ENCODE measurements at places on chromosomes 16 and 17.

- DNase-seq: no peak
Observed at GRCh38 chr16:56423584-56424403, 1.6 kb downstream of the AMFR start.

DNA sequence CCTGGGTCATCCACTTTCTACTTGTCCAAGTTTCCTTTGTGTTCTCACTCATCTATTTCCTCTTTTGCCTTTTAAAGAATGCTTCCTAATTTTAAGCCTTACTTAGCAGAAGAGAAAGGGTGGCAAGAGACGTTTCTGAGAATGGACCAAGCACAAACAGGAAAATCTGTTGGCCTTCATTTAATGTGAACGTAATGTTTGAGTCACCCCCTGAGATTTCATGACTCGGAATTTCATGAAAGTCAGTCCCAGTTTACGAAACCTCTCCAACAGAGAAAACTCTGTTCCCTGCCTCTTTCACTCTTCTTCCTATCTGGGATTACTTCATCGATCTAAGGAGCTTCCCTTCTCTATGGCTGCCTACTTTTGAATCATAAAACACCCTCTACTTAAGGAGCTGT is at the start of gene CD300E:
Gene CD300E (minus strand): TSS at position 46 of the 401 bp plus-strand sequence. CDS start 117 bp downstream, outside the sequence.
- no peak for DNase-seq

GRCh38 chr17:21149621-21150020 is 22.9 kb downstream of the DHRS7B start:
- no peak for DNase-seq

DNA sequence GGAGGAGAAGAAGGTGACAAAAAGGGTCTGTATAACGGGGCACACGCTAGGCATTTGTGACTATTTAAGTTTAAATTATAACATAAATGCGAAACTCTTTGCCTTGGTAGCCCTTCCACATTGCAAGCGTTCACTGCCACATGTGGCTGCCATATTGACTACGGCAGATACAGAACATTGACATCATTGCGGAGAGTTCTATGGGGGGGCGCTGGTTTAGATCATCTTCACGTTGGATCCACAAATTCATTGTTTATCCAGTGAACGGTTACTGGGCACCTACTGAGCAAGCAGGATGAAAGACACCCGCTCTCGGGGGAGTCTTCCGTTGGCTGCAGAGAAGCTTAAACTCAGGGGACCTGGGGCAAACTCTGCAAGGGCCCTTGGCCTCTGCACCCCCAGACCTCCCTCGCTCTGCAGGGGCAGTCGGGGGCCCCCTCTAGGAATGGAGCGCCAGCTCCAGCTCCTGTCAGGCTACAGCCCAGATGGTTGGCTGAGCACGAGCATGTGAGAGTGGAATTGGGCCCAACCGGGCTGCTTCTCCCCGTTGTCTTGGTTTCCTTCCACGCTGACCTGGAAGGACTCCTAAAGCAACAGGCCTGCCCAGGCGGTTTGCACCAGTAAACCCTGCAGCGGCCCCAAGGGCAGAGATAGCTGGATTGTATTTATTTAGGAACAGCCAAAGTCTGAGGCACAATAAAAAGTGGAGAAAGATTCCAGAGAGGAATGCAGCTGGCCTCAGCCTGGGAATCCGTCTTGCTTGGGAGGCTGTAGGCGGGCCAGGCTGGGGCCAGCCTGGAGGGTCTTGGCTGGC is 172.2 kb downstream of the SEC14L1 start:
- DNase-seq: peak; percentile 90

- DNase-seq: no peak
Observed at GRCh38 chr17:21474815-21475214, 98.7 kb downstream of the KCNJ12 start.

DNA sequence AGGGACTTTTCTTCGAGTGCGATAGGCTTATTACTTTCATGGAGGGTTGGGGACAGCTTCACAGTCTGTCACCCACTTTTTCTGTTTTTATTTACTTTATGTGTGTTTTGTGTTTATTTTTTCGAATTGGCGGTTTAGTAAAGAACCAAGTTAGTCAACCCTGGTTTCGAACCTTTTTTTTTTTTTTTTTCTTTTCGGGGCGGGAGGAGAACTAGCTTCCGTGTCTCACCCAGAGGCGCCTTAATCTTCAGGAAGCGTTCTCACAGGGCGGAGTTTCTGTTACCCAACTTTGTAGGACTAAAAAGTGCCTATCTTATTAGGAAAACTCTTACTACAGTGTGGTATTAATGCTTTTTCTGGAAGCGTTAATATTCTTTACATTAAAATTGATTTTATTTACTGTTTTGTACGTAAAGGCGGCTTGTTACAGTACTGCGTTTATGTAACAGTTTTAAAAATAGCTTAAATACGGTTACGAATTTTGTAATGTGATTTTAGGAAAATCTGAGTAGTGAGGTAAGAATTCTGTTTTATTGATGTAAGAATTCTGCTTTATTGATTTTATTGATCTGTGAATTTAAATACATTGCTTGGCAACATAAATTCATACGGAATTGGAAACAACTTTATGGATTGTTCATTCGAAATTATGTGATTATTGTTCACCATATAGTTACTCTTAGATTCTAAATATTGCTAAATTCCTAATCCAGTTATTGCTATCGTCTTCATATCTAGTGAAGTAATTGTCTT is 885 bp downstream of the ZNF207 start:
- peak; percentile 83 for DNase-seq

GRCh38 chr17:47192554-47192953 is 3.5 kb upstream of the CDC27 start:
- no peak for DNase-seq

DNA sequence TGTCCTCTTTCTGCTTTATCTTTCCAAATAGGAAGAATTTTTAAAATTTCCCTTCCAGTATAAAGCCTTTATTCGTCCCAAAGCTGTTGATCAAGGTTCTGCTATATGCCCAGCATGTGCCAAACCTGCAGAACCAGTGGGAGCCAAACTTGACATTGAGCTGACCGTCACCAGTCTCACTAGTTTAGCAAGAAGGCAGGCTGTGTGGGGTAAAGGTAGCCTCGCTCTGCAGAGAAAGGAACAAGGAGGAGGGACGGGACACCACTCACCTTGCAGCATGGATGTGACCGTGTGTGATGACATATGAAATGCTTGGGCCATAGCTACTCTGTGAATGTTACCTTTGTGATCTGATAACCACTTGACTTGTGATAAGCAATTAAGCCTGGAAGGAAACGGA is 392.2 kb downstream of the CPPED1 start:
- no peak for DNase-seq

DNA sequence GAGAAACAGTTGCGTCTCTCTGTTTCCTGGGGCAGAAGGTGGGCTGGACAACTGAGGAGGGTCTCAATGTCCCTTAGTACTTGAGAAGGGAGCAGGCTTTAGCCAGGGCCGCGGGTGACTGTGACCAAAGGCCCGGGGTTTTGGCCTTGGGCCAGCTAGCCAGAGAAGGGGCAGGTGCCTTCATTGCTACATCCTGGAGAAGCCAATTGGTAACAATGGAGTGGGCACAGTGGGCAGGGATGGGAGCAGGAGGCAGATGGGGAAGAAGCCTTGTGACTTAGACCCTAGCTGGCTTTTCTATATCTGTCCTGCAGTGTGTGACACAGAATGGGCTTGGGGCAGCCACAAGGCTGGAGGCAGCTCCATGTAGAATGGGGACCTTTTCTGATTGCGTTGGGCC is 46.0 kb downstream of the CLEC16A start:
- no peak for DNase-seq

GRCh38 chr16:19688396-19689024 is 29.5 kb downstream of the KNOP1 start:
- DNase-seq: no peak

- DNase-seq: peak; percentile 29
Observed at GRCh38 chr17:33039874-33040273, 48.2 kb downstream of the SPACA3 start.

DNA sequence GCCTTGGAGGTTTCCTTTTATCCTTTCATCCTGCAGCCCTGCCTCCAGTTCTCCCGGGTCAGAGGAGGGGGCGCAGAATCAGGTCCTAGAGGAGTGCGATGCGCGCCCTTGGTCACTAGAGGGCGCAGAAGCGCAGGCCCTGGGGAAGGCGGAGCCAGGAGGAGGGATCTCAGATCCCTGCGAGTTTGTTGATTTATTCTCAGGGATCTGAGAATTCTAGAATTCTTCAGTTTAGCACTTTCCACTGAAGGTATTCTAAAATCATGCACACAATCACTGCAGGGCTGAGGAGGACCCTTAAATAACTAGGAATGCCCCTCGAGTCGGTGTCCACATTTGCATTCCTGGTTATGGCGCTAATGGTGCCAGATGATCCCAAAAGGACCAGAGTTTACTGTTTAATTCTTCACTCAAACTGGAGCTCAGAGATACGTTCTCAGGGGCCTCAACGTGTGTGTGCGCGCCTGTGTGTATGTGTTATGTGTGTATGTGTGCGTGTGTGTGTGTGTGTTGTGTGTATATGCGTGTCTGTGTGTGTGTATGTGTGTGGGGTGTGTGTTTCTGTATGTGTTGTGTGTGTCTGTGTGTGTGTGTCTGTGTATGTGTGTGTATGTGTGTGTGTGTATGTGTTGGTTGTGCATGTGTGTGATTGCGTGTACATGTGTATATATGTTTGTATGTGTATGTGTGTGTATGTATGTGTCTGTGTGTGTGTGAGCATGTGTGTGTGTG is 6.9 kb upstream of the ELAC2 start:
- DNase-seq: peak; percentile 78

DNA sequence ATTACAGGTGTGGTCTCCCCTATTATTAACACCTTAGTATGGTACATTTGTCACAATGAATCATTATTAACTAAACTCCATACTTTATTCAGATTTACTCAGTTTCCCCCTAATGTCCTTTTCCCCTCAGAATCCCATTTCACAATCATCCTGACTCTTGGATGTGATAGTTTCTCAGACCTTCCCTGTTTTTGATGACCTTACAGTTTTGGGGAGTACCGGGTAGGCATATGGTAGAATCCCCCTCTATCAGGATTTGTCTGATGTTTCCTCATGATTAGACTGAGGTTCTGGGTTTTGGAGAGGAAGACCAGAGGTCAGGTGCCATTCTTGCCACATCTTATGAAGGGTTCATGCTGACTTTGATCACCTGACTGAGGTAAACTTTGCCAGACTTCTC is 6.0 kb upstream of the ASB16 start:
- DNase-seq: no peak

DNA sequence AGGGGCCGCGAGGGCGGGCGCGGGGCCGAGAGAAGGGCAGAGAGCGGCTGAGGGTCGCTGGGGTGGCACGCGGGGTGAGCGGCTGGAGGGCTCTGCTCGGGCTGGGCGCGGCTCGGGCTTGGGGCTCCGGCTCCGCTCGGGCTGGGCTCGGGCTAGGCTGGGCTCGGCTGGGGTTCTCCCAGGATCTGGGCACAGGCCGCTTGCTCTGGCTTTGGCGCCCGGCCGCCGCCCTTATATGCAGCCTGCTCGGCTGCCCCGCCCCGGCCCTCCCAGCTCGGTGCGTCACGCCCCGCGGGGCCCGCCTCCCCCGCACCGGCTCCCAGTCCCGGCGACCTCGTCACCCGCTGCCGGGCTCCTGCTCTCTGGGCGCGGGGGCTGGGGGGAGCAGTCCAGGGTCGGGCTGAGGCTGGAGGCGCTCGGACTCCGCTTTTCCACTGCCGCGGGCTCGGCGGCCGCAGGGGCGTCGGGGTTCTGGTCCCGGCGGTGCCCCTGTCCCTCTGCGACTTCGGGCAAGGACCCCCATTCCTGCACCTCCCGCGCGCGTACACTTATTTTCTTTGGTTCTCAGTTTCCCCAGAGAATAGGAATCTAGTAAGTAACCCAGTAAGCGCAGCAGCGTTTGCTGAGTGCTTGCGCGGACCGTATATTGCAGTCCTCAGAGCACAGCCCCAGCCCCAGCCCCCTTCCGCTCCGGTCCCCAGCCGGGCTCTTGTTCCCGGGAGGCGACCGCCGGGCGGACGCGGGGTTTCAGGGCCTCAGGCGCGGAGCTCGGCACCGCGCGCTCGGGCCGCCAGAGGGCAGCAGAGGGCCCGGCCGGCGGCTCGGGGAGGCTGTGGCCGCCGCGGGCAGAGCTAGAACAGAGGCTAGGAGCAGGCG is at the start of gene RASD1:
Gene RASD1 (minus strand): TSS at position 207 of the 876 bp plus-strand sequence. CDS start 214 bp downstream, outside the sequence.
- peak; percentile 88 for DNase-seq

GRCh38 chr17:65071861-65072260 is 15.3 kb upstream of the GNA13 start:
- no peak for DNase-seq

DNA sequence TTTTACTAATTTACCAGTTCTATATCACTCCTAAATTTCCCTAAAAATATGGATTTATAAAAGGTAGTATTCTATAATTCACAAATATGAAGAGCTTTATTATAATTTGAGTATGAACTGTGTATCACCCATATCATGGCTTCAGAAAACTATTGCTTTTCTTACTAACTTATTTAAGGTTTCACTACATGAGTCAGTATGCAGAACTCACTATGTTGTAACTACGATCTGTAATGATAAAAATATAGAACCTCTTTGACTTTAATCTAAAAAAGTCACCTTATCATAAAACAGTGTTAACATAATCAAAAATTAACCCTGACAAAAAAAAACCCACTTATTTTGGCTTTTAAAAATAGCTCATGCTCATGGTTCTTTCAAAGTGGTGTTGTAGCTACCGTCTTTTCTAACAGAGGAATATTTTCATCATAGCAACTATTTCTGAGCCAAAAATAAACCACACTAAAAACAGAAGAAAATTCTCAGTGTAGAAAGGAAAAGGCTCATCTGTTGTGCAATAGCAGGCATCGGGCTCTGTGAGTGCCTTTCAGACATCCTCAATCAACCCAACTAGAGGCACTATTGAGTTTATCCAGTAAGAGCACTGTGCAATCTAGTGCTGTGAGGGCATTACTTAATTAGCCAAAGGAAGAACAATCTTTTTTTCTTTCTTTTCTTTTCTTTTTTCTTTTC is 42.1 kb downstream of the ITGAM start:
- peak; percentile 64 for DNase-seq

GRCh38 chr17:2394775-2395201 is 6.1 kb downstream of the MNT start:
- DNase-seq: no peak

GRCh38 chr17:64306850-64307463 is 43.9 kb upstream of the TEX2 start:
- DNase-seq: peak; percentile 74

- no peak for DNase-seq
Observed at GRCh38 chr16:58500430-58501241, 693 bp downstream of the NDRG4 start.

DNA sequence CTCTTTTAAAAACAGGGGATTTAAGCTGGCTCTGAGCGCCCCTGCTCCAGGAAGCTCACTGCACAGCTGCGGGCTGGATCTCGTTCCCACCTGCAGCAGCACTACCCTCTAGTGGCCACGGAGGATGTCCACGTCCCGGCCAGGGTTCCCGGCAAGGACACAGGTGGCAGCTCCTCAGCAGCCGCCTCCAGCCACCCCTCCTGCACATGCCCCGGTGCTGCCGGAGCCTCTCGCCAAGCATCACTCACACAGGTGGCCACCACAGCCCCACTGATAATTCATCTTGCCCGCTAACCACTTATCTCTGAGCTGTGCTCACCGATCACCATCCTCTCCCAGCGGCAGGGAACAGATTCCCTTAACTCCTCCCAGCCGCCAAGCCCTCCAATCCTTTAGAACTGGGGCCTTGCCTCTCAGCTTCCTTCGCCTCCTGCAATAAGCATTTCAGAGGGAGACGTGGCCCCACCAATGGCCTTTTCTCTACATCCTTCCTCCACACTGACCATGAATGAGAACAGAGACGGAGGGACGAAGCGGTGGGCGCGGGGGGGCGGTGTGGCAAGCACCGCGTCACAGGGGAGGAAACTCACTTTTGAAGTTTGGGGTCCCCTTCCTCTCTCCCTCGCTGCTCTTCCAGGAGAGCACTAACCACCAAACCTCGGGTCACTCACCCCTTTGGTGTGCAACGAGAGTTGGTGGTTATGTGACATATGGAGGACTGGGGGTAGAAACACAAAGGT is 222.1 kb downstream of the RBFOX3 start:
- DNase-seq: peak; percentile 36
